Thoracic aorta (tissue), 2 donors: ENCODE measurements at places on chromosomes 11 and 22.

DNA sequence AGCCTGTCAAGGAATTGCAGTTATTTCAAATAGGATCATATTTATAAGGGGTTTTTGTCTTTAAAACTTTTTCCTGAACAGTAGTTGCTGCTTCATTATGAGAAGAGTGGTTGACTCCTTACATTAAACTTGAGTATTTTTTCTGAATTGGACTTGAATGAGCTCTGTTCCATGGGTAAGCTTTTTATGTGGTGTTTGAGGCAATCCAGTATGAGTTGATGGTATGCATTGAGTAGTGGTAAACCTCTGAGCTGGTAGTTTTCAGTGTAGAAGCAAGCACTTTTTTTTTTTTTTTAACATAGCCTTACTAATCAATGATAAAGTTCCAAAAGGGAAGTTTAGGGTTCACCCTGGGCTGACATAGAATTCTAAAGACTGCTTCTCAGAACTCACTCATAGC lies 3.4 kb downstream of the KMT2A start:
- no peaks in the 10 kb centered on the region for H3K27me3 ChIP-seq
- peaks cover 61% of the 10 kb centered on the region for H3K4me1 ChIP-seq
- H3K4me3 ChIP-seq = no peak overlapping the region

- H3K4me1 ChIP-seq = peaks cover 54% of the 10 kb centered on the region
- no peak for DNase-seq
- H3K27me3 ChIP-seq = no peaks in the 10 kb centered on the region
- H3K4me3 ChIP-seq = no peak overlapping the region
- H3K27ac ChIP-seq = no peak overlapping the region
Measured at GRCh38 chr11:35150454-35150853, 11.5 kb downstream of the CD44 start.

GRCh38 chr11:133832096-133832990 lies 13.0 kb downstream of the SPATA19 start:
- no peaks in the 10 kb centered on the region for H3K27me3 ChIP-seq
- H3K4me1 ChIP-seq = no peaks in the 10 kb centered on the region
- H3K27ac ChIP-seq = no peak overlapping the region
- no peaks in the 10 kb centered on the region for H3K36me3 ChIP-seq

DNA sequence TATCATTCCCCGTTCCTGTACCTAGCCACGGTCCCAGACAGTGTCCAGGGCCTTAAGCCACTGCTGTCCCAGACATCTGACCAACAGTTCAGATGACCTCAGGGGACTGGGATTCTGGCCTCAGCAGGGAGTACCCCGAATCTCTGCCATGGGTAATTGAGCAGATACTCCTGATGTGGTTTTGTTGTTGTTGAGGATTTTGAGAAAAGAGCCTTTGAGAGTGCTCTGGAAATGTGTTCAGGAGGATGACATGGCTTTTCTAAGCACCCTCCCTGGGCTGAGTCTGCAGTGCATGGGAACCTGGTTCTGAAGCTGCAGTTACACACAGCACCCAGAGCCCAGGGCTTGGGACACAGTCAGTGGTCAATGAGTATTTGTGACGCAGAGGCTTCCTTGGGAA lies 30.4 kb downstream of the ADAMTS15 start:
- no peaks in the 10 kb centered on the region for H3K27me3 ChIP-seq
- H3K4me1 ChIP-seq = peaks cover 17% of the 10 kb centered on the region
- H3K36me3 ChIP-seq = peaks cover 2% of the 10 kb centered on the region
- no peak for DNase-seq
- peak overlapping the region; percentile 74 for H3K27ac ChIP-seq

DNA sequence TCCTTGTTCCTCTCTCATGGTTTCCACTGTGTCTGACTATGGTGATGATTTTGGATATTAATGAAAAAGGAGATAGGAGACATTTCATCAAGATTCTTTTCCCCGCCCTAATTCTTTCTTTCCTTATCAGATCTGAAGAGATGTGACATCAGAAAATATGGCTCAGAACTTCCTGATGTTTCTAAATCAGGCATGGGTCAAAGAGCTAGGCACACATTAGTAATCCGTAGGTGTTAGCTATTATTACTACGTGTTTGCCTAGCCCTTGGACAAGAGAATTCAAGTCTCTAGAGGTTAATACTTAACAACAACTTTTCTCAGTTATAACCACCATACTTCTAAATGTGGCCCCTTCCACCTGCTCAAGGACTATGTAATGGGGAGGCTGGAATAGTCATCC lies 5.8 kb downstream of the JOSD1 start:
- no peaks in the 10 kb centered on the region for H3K27me3 ChIP-seq
- peaks cover 8% of the 10 kb centered on the region for H3K36me3 ChIP-seq
- H3K4me1 ChIP-seq = peaks cover 33% of the 10 kb centered on the region
- H3K27ac ChIP-seq = no peak overlapping the region
- H3K4me3 ChIP-seq = no peak overlapping the region
- DNase-seq = no peak
